ENCODE measurements at places on chromosomes 4 and X. TPM values are rescaled to one million over a fixed set of nuclear protein-coding genes. Genes with fewer than 3 reads are reported as not detected.

DNA sequence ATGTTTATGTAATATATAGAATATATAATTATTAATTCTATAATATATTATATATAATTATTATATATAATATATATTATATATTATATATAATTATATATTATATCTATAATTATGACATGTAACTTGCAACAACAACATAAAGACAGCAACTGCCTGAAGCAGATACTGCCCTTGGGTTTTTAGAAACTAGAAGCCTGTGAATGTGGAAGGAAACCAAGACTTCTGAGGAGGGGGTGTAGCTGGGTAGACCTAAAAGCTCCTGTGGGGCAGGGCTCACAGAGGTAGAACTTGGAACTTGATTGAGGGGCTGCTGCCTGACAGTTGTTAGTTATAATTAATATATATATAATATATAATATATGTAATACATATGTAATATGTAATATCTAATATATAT is 167.2 kb upstream of the SLIT2 start:
- DNase-seq: no peak

DNA sequence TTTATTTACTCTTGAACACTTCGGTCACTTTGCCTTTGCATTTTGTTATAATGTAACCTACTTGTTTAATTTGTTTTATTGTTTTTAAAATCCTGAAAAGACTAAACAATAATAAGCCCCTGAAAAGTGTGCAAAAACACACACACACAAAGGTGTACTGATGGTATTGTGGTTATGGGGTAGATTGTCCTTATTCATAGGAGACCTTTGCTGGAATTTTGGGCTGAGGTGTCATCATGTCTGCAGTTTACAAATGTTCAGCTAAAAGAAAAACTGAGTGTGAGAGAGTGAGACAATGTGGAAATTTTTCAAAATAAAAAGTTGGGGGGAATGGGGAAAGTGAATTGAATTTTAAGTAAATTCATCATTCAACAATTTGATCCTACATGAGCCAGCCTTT is 174.9 kb downstream of the QDPR start:
- no peak for DNase-seq

DNA sequence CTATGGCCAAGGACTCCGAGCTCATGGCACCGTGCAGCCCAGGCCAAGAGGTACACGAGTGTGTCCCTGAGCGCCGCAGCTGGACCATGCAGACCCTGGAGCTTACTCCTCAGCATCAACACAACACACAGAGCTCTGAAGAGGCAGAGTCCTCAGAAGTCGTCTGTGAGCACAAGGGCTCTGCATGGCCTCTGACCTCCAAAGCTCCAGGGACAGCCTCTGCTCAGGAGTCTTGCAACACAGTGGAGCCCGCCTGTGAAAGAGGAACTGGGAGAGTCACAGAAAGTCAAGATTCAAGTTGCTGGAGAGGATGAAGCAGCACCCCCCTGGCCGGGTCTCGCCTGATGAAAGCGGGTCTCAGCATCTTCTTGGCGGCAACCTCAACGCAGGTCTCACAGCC is 2.9 kb downstream of the LRPAP1 start:
- no peak for DNase-seq

GRCh38 chrX:13033193-13033592 is 11.2 kb downstream of the FAM9C start:
- no peak for DNase-seq

GRCh38 chr4:80069837-80070731 is 2.9 kb downstream of the ANTXR2 start:
- no peak for DNase-seq

GRCh38 chr4:152162331-152162697 is 373.6 kb downstream of the FBXW7 start:
- no peak for DNase-seq

GRCh38 chrX:42748067-42748850 is 29.7 kb downstream of the PPP1R2C start:
- no peak for DNase-seq

- no peak for DNase-seq
Observed at GRCh38 chr4:36651253-36651652, 369.8 kb downstream of the DTHD1 start.

- no peak for DNase-seq
Observed at GRCh38 chr4:579543-580175, 3.6 kb upstream of the TMEM271 start.

DNA sequence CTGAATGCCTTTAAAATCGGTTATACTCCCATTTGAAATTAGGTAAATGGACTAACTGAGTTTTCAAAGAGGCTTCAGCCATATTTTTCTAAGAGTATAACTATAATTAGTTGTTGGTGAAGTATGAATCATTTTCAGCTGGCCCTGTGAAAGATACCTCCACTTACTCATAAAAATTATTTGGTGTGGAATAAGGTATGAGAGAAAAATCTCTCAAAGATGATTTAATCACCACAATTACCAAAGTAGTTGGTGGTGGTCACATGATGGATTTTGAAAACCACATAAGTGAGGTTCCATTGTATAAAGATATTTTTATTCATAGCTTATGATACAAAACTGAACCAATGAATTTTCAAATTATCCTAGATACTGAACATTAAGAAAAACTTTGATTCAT is 9.0 kb upstream of the KLHL2 start:
- no peak for DNase-seq

GRCh38 chr4:47719576-47719975 is 118.3 kb downstream of the CORIN start:
- DNase-seq: no peak

- no peak for DNase-seq
Observed at GRCh38 chr4:47484168-47484567, 907 bp upstream of the ATP10D start.

- DNase-seq: no peak
Observed at GRCh38 chrX:50723006-50723405, 91.0 kb downstream of the SHROOM4 start.

DNA sequence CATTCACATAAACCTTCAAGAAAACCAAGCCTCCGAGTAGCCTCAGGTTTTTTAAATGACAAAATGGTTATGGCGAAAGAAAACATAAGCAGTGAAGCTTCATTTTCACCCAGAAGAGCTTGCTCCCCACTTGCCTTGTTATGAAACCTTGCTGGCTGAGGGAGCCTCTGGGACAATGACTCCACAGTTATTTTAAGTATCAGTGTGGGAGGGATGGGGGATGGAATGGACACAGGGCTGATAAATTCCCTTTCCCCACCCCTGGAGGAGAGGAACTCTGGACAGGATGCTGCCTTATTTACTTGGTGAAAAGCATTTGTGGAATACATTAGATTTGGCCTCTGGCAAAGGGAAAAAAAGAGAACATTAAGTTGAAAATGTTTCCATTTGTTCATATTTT is 220.7 kb upstream of the CNKSR2 start:
- no peak for DNase-seq

- no peak for DNase-seq
Observed at GRCh38 chr4:112585977-112586736, 50.6 kb downstream of the ZGRF1 start.

GRCh38 chrX:47311932-47312774 is 58.2 kb upstream of the ZNF157 start:
- DNase-seq: no peak

GRCh38 chr4:40099010-40099409 is 42.4 kb downstream of the N4BP2 start:
- no peak for DNase-seq

GRCh38 chr4:107376293-107376692 is 340.2 kb upstream of the DKK2 start:
- no peak for DNase-seq

The TIGD4 gene
- 0.49 TPM for total RNA-seq

The GUF1 gene
- total RNA-seq: 13.3 TPM

The SLC16A2 gene
- total RNA-seq: 7.9 TPM

The SATL1 gene
- not detected for total RNA-seq

All from thoracic aorta (tissue), 2 donors.